ENCODE measurements at places on chromosomes 3 and 15.

DNA sequence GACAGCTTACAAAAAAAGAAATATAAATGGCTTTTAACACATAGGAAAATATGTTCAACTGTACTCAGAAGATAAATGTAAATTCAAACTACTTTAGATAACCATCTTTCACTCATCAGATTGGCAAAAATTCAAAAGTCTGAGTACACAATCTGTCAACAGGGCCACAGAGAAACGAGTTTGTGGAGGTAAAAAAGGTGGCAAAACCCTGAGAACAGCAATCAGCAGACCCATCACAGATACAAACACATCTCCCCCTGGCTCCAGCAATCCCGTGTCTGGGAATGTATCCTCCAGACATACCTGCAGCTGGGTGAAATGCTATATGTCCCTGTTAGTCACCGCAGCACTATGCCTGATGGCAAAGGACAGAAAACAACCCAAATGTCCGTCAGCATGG lies 149.5 kb downstream of the OSBPL10 start:
- DNase-seq = no peak

DNA sequence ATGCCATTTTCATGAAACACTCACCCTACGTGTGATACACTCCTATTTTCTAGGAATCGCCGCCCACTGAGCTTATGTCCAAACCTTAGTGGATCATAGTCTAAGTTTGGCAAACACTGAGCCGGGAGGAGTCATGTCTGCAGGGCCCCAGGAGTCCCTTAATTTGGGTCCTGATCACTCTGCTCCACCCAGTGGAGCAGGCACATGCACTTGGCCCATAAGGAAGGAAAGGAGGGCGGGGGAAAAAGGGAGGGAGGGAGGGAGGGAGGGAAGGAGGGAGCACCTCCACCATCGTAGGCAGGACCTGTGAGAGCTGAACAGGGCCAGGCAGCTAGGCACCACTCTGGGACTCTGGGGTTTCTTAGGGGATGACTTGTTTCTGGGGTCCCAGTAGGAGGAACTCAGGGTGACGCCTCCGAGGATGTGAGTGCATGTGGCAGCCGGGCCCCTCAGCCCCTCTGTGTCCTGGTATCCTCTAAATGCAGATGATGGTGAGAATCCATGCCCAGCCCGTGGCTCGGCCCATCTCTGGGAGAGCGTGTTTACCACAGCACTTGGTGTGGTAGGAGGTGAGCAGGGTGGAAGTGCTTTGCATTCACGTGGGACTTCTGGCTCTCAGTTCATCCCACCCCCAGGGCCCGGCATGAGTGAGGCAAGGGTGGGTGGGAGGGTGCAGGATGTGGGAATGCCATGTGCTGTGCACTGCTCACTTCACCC lies 109.4 kb downstream of the KLF13 start:
- peak; percentile 57 for DNase-seq

DNA sequence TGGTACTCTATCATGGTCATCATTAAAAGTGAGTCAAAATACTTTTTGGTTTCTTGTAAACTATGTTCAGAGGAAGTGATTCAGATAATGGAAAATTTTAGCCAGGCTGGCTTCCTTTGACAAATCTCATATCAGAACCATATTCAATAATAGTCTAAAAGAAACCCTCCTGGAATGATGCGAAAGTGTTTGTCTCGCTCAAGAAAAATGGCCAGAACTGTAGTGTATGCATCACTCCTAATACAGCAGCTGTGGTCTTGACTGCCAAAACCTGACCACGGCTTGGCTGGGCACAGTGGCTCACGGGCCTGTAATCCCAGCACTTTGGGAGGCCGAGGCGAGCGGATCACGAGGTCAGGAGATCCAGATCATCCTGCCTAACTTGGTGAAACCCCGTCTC lies 35.6 kb upstream of the KCNMB2 start:
- DNase-seq = no peak

- DNase-seq = no peak
Observed at GRCh38 chr3:26515351-26515750, 107.2 kb upstream of the LRRC3B start.

GRCh38 chr3:105512061-105512460 lies 145.4 kb downstream of the ALCAM start:
- no peak for DNase-seq

DNA sequence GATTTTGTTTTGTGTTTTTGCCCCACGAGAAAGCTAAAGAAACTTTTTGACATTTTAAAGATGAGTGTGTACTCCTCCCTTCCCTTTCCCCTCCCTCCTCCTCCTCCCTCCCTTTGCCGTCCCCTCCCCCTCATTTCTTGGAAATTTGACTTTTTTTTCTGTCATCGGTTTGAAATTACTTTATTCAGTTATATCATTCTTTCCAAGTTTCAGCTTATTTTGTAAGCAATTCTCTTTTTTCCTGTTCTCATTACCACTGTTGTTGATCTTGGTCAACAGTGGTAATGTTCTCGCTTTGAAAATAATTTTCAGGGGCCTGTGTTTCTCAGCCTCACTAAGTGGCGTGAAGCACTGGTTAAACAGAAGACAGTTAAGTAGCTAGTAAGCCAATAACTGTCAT lies 178.4 kb downstream of the AKAP13 start:
- DNase-seq = no peak

GRCh38 chr3:73652896-73653295 lies 28.2 kb upstream of the PDZRN3 start:
- DNase-seq = no peak

DNA sequence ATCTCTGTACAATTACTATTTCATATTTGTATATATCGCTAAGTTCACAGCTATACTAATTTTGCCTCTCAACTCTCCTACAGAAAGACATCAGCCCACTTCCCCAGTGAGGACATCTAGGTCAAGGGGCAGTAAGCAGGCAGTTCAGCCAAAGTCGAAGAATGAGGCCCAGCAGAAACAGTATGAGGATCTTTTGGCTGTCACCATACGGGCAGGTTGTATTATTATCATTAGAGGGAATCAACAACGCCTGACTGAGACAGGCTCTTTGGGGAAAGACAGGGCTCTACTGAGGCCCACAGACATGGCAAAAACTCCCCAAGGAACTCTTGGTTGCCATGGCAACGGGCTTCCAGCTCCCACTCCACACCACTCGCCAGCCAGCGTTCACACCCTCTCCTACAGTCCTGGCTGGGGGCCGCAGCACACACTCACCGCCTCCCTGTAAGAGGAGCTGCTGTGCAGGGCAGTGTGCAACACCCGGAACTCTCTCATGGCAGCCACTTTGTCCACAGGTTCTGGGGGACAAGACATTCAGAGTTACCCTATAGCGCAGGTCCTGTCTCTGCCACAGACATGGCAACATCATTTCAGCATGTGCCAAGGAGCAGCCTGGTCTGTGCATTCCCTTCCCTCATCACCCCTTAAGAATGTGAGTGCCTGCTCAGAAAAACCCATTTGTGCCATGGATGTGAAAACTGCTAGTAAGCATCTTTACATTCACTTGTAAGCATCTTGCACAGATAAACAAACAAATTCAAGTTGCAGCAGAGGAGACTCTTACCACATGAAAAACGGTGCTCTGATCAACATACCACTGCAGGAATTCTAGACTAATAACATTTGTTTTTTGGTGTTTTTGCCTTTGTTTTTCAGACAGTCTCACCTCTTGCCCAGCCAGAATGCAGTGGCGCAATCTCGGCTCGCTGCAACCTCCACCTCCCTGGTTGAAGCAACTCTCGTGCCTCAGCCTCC lies 8.8 kb downstream of the UBL7 start:
- DNase-seq = no peak

GRCh38 chr3:130935761-130936492 lies 42.0 kb downstream of the ATP2C1 start:
- DNase-seq = no peak

- DNase-seq = no peak
Observed at GRCh38 chr15:60130821-60131220, 126.7 kb downstream of the FOXB1 start.

GRCh38 chr3:107271787-107272387 lies 105.4 kb upstream of the CCDC54 start:
- no peak for DNase-seq

DNA sequence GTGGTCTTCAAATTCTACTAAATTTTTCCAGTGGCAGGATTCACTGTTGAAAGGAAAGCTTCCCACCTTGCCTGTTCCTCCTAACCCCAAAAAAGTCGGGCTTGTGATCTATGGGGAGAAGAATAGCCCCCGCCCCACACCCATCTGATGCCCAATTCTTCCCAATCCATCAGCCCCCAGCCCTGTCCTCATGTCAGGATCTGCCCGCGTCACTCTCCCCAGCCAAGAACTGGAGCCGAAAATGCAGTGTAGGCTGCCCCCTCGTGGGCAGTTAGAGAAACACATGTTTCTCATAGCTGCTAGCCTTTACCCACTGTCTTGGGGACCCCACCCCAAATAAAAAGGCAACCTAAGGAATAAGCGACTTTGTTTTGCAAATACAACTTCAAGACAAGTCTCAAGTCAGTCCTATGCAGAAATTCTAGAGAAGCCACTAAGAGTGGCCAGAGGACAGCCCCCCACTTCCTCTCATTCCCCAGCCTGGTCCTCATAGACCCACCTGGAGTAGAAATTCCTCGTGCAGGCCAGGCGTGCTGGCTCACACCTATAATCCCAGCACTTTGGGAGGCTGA lies 13.0 kb upstream of the CSK start:
- peak; percentile 75 for DNase-seq

DNA sequence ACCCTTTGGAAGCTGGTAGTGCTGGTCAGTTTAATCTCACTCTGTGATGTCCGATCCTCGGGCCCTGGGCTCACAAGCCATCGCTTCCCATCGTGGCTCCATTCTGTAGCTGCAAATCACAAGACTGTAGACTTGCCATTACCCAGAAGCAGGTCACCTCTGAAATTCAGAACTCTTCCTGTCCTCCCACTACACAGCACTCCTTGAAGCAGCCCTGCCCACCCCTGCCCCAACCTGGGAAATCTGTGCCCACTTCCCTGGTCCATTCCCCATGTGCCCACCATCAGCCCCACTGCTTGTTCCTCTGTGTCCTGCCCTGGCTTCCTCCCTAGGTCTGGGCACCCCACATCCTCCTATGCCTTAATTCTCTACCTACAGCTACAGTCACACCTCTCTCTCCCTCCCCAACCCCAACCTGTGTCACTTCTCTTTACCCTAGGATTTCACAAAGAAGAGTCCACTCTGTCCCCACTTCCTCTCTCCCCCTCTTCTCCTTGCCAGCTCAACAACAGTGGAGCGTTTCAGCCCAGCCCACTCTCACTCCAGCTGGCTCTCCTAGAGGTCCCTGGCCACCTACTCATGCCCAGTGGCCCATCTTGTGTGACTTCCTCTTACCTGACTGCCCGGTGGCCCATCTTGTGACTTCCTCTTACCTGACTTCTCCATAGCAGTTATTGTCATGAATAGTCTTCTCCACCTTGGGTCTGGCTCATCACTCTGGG lies 8.3 kb downstream of the ZNF710 start:
- no peak for DNase-seq

DNA sequence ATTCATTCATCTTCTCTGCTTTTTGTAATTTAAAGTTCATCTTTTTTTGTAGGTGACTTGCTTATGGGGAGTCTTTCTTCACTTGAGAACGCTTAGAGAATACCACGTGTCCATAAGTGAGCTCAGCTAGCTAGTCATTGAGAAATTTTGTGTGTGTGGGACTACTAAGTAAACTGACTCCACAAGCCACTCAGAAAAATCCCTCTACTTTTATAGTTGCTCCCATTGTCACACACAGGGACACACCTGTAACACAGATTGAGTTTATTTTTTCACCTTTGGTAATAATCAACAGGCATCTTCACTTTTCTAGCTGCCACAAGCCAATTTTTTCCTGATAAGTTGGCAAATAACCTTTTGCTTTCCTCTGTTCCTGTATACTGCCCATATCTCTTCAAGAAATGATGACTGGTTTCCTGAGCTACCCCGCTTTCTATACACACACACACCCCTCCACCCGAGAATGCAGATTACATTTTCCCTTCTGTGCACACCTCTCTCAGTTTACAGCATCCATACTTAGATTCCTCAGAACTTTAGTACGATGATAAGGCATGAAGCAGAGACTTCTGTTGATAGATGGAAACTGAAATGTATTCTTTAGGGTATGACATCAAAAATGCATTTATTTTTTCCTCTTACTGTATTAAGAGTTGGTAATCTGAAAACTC lies 4.6 kb downstream of the TSC22D2 start:
- no peak for DNase-seq

DNA sequence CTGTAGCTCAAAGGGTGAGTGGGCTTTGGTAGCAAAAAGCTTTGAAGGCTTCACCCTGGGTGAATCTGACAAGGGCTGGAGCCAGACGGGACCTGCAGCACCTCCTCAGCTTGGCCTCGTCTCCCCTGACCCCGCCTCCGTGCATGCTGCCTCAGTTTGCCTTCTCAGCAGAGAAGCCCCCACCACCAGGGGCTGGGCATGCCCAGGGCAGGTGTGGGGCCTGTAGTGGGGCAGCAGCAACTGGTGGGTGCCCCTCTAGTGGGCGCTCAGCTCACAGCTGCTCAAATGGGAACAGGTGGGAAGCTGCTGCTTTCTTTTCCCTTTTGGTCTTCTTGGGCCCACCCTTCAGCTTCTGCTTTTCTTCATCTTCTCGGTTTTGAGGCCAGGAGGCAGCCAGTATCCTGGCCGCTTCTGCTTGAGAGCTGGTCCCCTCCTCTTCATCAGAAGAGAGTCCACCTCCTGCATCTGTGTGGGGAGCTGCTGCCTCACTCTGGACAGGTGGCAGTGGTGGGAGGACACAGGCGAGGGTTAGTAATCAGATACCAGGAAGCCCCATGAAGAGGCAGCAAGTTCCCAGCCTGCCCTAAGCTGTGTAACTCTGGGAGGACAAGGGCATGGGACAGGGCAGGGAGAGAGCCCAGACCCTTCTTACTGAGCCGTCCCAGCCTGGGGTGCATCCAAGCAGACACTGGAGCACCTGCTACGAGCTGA lies 21.0 kb downstream of the TMEM43 start:
- no peak for DNase-seq

- no peak for DNase-seq
Observed at GRCh38 chr3:193982258-193982659, 153.7 kb upstream of the HES1 start.

GRCh38 chr3:186452517-186452916 lies 90.5 kb upstream of the DGKG start:
- DNase-seq = no peak

DNA sequence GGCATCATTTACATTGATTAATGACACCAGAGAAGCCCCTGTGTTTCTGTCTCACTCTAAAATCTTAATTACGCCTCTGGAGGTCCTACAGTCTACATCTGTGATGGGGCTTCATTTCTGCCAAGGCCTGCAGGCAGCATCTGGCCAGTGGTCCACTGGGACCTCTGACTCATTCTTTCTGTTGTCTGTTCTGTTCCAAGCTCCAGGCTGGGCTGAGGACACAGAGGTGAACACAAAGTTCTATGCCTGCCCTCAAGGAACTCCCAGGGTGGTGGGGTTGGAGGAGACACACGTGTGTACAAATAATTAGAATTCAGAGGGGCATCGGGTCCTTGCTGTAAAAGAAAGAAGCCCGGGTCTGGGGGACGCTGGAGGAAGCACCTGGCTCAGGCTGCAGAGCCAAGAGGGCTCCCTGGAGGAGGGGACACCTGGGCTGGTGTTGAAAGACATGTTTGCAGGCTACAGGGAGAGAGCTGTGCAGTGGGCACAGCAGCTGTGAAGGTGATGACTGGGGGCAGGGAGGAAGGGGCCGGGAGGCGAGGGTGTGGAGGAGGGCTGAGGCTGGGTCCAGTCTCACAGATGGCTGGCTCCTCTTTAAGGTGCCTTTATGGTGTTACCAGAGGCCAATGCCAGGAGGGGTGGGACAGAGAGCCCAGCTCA lies 103.3 kb upstream of the PRR23E start:
- no peak for DNase-seq

All from CD4-positive, alpha-beta T cell treated with Interleukin-6 for 4 hours (primary cell).